ENCODE measurements at places on chromosomes 2 and 18.

DNA sequence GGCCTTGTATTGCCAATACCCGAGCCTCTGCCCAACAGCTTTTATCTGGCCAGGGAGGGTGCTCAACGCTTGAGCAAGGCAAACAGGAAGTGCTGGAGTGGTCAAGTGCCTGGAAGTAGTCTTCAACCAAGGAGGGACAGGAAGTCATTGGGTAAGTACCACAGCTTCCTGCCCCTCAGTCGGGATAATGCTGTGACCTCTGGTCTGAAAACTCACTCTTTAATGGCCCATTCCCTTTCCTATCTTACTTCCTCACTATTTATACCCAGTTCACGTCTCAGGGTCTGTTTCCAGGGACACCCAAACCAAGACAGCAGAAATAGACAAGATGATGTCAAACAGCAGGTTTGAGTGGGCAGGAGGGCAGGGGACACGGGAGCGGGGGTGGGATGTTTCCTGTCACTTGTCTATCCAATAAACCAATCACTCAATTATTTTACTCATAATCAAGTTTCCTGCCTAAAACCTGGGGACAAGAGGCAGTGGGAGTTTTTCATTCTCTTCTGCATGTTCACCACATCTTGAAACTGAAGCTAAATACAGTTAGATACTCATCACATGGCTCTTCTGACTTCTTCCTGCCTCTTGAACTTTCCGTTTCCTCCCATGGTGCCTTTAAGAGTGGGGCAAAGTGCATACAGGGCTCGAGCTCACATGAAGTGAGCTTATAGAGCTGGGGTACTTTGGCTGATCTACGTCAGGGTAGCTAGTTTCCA, 68.9 kb upstream of the CAB39 start:
- no peak for DNase-seq

- no peak for DNase-seq
These were observed 173.3 kb downstream of the OSR1 start for GRCh38 chr2:19185086-19185485.

GRCh38 chr2:1884933-1885580, 140.7 kb upstream of the PXDN start:
- no peak for DNase-seq

- no peak for DNase-seq
These were observed 49.2 kb upstream of the TUBA3D start for GRCh38 chr2:131426727-131427126.

- DNase-seq: no peak
These were observed 219.8 kb downstream of the DYSF start for GRCh38 chr2:71672826-71673795.

DNA sequence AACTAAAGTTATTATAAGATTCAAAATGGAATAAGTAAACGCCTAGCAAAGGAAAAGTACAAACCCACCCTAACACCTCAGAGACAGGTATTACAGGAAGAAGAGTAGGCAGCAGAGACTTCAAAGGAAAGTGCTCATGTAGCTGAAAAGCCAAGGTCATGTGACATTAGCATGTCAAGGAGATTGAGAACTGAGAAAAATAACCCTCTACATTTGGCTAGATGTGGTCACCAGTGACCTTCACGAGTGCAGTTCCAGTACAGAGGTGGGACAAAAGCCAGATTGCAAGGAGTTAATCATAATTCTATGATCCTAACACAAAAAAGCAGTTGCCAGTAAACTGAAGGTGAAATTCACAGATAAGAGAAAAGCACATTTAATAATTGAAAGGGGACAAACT, 252.7 kb downstream of the ZEB2 start:
- DNase-seq: no peak

GRCh38 chr2:6828299-6828584, 37.5 kb downstream of the CMPK2 start:
- DNase-seq: peak; percentile 73

DNA sequence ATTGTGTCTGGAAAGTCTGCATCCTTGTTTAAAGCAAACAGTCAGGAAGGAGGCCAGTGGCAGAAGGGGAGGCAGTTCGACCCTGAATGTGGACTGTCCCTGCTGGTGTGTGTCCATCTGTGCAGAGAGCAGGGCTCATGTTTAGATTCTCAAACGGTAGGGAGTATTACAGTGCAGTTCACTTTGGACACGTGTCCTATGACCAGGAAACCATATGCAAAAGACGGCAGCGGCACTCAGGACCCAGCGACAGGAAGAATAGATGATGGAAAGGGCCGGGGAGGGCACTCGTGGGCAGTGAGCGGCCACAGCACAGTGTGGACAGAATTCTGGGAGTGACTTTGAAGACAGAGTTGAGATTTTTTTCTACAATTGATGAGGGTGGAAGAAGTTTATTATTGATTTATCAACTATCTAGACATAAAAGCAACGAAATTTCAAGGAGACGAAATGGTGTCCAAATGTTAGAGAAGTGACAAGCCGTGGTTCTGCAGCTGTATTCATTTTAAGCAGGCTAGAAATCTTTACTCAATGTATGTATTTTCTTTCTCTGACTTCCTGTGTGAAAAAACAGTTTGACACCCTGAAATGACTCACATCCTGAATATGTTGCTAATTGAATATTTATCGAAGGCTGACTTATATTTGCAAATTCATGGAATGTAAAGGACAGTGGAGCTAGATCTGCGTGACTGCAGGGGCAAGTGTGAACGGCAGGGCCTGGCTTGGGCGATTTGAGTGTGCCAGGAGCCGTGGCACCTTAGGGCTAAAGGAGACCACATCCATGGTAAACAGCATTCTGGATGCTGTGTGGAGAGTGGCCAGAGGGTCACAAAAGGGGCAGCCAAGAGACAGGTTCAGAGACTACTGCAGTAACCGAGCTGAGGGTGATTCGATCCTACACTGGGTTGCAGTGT, 214.2 kb downstream of the PTGR3 start:
- DNase-seq: no peak

GRCh38 chr2:6418291-6418690, 447.4 kb downstream of the CMPK2 start:
- DNase-seq: peak; percentile 40

DNA sequence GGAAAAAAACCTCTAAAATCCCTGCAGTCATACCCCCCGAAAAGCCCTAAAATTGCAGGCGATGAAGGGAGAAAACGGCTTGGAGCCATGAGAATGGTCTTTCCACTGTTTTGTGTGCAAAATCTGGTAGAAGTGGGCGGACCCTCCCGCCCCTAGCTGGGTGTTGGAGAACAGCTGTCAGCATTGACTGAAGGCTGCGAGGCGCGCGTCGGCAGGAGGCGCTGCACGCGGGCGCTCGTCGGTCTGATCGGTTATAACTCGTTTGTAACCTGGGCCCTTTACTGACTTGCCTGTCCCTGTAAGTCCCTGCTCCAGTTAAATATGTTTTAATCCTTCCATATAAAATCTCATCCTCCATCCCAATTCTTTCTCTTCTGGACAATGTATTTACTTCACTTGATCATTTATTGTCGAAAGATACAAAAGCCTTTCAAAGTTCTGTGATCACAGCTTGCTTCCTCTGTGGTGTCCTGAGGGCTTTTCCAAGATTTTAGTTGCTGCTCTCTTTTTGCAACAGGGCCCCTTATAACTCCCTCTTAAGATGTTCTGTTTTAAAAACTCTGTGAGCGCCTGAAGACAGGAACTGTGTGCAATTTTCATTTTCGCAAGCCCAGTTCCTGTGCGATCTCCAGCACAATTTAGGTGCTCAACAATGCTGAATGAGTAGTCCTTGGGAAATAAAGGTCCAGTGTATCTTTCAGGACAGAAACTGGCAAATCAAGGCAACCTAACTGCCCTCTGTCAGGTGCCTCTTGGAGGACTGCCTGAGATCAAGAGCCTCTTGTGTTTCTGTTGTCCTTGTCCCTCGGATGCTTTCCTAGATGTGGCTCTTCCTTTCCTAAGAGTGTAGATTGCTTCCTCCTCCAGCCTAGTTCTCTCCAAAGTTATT, 918 bp upstream of the HNRNPLL start:
- no peak for DNase-seq

- DNase-seq: no peak
These were observed 897.0 kb downstream of the CPS1 start for GRCh38 chr2:211453311-211453887.

- DNase-seq: no peak
These were observed 495.1 kb upstream of the TCF4 start for GRCh38 chr18:56083097-56083521.

GRCh38 chr18:9104244-9104901, 1.9 kb downstream of the NDUFV2 start:
- DNase-seq: no peak

GRCh38 chr2:98815795-98816194, 84.9 kb upstream of the MGAT4A start:
- no peak for DNase-seq

DNA sequence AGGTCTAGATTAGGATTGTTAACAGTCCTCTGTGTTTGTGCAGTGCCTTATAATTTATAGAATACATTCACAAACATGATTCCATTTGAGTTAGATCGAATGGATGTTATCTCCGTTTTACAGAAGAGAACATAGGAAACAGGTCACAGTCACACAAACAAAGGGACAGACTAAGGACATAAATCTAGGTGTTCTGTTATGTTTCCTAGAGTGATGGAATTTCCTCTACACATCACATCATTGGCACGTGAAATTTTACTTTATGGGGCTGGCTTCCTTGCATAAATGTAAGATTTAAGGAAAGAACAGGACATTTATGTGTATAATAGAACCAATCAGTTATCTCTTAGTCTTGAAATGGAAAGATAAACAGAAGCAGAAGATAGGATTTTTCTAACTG, 6.4 kb downstream of the TRIM54 start:
- no peak for DNase-seq

GRCh38 chr2:121260370-121261154, 24.4 kb downstream of the TFCP2L1 start:
- DNase-seq: no peak

GRCh38 chr2:77099961-77100360, 422.2 kb downstream of the LRRTM4 start:
- DNase-seq: no peak

GRCh38 chr2:24174851-24175277, at the start of gene FAM228A:
Gene FAM228A, plus strand, starts transcription at chr2:24175053. Its CDS starts 428 bp downstream, at chr2:24175481.
- no peak for DNase-seq

- DNase-seq: no peak
These were observed 681 bp upstream of the NRP2 start for GRCh38 chr2:205681401-205682238.

DNA sequence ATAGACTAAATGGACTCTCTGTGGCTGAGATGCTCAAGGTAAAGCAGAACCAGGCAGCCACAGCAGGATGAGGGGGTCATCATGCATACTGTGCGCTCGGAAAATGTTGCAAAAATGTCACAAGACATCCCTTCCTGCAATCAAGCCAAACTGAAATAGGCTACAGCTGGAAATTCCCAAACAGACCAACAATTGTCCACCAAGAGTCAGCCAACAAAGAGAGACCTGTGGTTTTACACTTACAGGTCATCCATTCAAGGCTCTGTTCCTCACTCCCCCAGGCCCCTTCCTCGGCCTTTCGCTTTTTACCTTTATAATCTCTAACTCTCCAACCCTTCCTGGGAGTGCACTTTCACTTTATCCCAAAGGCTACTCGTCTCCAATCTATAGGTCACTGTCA, 1066.9 kb downstream of the TSN start:
- no peak for DNase-seq

- DNase-seq: no peak
These were observed 98.5 kb upstream of the NOSTRIN start for GRCh38 chr2:168703926-168704325.

DNA sequence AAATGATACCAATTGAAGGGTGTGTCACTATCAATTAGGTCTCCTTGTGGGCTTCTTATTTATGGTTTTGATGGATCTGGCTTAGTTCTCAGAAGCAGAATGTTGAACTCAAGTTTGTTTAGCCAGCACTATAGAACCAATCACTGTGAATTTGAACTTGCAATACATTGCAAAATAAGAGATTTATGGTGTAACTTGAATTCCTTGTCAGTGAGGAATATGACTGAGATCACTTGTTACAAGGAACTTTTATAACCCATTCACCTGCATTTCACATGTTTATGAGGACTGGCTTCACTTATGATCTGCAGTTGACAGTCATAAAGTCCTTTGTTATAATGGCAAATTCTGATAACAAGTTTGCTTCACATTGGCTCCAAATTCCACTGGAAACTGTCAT, 9.8 kb downstream of the GATA6 start:
- DNase-seq: no peak

DNA sequence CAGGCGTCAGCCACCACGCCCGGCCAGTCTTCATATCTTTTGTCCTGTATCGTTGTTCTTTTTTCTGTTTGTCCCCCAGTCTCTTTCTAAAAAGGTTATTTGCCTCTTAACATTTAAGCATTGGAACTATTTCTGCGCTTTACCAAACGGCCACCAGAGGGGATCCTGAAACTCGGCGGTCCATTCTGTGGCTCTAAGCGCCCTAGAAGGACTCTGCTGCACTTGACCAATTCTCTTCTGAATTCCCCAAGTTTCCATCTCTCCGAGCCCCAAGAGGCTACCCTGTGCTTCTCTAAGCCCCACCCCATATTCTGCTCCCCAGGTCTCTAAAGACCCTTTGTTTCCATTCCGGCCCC, 33.1 kb upstream of the REG3G start:
- DNase-seq: no peak

DNA sequence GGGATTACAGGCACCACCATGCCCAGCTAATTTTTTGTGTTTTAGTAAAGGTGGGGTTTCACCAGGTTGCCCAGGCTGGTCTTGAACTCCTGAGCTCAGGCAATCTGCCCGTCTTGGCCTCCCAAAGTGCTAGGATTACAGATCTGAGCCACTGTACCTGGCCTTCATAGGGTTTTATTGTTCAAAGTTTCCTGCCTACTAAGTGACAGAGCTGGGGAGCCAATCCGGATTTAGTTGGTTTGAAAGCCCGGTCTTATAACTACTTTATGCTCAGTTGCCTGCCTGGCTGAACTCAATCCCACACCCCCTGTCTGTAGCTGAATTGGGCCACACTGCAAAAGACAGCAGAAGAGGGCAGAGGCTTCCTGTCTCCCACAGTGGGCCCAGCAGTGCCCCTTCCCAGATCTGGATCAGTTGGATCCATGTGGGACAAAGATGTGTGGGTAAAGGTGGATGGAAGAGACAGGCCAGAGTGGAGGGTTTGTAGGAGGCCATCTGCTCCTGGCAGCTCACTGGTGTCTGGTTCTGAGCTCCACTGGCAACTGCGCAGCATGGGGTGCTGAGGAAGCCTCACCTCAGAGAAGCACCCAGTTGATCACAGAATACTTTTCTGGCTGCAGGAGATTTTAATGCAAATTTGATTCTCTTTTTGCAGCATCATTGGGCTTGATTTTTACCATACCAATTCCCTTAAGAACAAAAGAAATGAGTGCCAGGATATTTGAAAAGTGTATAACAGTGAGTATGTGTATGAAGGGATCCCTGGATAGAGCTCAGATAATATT, 144.9 kb downstream of the DDX1 start:
- DNase-seq: no peak

GRCh38 chr2:143128681-143129580, at the start of gene ARHGAP15:
Gene ARHGAP15, plus strand, starts transcription at chr2:143129419.
- DNase-seq: peak; percentile 67

GRCh38 chr2:30666266-30666874, 140.9 kb downstream of the CAPN13 start:
- DNase-seq: peak; percentile 16
